Stimulated activated CD8-positive, alpha-beta memory T cell treated with anti-CD3 and anti-CD28 coated beads, Interleukin-4, amount 100 ng/mL, for 1 hour (primary cell): ENCODE measurements at places on chromosomes 5 and 9.

DNA sequence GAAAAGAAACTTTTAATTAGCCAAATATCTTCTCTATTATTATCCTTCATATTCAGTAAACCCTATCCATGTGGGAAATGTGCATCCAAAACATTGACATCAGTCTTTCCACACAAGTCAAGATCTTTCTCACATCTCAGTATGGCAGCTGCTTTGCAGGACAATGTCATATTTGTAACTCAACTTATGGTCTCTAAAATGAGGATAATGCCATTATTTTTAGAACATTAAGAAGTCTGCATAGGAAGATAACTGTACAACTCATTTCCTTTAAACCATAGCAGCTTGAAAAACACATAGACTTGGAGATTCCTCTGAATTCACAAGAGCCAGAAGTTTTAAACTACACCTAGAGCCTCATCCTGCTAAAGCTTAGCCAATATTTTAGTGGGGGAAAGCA, 43.7 kb downstream of the MCTP1 start:
- DNase-seq = no peak

GRCh38 chr5:72847989-72848473, 31.6 kb downstream of the TNPO1 start:
- peak; percentile 69 for DNase-seq

GRCh38 chr5:19630876-19631275, 357.1 kb downstream of the CDH18 start:
- no peak for DNase-seq

- no peak for DNase-seq
Observed at GRCh38 chr5:57429513-57430120, 53.0 kb downstream of the ACTBL2 start.

GRCh38 chr9:14687042-14687719, 6.1 kb downstream of the ZDHHC21 start:
- DNase-seq = no peak

DNA sequence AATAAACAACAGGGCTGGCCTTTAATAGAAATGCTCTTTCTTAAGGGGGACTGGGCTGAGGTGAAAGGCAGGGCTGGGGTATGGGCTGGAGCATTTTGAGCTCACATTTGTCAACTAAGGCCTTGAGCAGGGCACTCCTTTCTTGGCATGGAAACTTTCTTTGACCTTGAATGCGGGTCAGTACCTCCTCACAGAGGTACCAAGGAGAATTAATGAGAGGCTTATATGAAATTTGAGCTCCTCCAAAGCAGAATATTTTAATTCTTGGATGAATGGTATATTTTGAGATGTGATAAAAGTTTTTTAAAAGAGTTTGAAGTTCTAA, 3.1 kb downstream of the CYSTM1 start:
- no peak for DNase-seq

GRCh38 chr9:633461-633860, 208.0 kb upstream of the DMRT1 start:
- DNase-seq = no peak

- DNase-seq = no peak
Observed at GRCh38 chr9:90099262-90099963, 494.6 kb downstream of the GADD45G start.

DNA sequence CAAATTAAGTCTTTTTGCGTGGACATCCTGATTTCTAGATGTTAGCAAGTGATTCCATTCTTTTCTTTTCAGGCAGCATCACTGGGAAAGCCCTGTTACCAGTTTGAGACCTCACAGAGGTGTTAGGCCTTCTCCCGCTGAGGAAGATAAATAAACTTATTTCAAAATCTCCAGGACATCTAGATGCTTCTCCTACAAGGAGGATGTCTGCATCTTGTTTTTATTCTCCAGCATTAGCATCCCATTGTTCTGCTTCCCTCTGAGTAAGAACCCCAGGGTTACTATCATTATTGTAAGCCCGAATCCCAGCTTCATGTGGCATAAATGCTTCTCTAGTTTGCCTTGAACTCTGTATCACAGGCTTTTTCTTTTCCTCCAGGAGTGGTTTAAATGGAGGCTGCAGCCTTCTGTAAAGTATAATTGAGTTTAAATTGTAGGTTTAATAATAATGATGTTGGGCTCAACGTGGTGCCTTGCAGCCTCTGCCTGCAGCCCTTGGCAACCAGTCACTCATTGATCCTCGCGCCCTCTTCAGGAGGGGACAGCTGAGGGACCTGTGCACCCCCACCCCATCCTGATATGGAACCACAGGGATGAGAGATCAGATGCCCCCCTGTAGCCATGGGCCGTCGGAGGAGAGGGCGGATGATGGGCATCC, 114.9 kb downstream of the PDZD2 start:
- DNase-seq = no peak

DNA sequence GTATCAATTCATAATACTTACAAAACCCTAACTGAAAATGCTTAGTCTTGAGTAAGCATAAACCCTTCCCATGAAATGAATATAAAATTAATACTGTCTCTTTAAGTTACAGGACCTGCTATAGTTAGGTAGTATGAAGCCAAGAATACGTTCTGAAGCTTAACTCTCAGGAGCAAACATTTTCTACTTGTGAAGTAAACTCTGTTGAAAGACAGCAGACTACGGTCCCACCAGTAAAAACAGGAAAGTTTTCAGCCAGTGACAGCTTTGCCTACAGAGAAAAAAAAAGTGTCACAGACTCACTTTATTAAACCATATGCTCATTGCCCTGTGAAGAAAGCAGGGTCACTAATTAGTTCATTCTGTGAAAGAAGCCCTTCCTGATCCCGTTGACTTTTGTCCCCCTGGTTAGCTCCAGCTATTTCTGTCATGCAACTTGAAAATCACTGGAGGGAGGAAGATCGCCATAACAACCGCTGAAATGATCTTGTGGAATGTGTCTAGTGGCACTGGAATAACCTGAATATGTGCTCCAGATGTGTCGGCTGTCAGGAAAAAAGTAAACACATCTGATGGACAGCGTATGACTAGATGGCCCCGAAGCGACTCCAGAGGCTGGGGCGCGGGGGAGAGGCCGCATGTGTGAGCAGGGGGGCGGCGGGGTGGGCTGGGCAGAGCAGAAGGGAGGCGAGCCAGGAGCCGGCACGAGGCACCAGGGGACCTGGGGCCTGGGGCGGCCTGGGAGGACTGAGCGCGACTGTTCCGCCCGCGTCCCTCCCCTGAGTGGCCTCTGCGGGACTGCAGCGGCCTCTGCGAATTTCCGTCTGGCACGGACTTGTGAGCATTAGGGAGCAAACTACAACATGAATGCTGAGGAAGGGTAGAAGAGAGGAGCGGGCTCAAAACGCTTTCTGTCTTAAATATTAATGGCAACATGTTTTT, 41.9 kb downstream of the BNC2 start:
- no peak for DNase-seq

- DNase-seq = no peak
Observed at GRCh38 chr5:138946241-138946623, 71.1 kb upstream of the LRRTM2 start.

- no peak for DNase-seq
Observed at GRCh38 chr5:14735944-14736343, 71.4 kb downstream of the OTULIN start.

DNA sequence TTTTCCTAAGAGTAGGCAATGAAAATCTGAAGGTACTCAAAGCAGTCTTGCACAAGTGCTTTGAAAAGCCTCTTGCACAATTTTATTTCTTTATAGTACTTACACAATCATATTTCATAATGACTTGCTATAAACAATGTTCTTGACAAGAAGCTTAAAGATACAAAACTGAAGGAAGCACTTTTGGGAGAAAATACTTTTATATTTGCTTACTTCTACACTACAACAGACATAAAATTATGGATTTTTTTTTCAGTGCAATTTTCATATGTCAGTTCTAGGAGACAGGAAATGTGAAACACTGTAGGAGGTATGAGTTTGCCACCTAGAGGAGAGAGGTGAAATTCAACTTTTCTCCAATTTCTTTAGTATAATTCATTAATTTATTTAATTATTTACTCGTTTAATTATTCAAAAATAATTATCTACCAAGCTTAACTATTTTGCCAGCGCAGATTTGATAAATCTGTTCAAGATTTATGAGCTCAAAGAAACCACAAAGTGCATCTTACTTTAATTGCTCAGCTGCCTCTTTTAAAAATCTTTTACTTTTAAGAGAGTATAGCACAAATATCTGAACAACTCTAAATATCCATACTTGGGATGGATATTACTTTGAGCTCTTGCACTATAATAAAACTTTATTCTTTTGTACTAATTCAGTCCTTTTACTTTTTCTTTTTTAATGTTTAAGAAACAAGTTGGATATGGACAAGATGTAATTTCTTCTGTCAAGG, 29.0 kb upstream of the CDKN2B start:
- DNase-seq = no peak

- DNase-seq = no peak
Observed at GRCh38 chr5:181173027-181173419, 25.6 kb downstream of the OR2V2 start.

- no peak for DNase-seq
Observed at GRCh38 chr5:39919876-39920275, 495.1 kb upstream of the DAB2 start.
